ENCODE measurements at places on chromosomes 6 and 20. TPM values are rescaled to one million over a fixed set of nuclear protein-coding genes. Genes with fewer than 3 reads are reported as not detected.

DNA sequence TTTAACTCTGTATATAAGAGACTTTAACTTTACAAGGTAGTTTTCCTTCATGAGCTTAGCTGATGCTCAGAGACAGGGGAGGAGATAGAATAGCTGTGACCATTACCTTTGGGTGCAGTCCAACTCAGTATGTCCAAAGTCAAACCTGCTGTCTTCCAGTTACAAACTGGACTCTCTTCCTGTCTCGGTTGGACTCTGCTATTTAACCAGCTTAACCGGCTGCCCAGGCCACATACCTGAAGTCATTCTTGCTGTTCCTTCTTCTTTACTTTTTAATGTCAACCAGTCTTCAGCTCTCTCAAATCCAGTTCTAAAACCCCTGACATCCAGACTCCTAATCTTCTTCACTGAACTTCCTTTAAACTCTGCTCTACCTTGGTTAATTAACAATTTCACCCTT, 138.3 kb upstream of the TSHZ2 start:
- no peak for DNase-seq

GRCh38 chr20:4109307-4109940, 94.1 kb upstream of the RNF24 start:
- DNase-seq: no peak

The HACE1 gene
- 22.1 TPM for total RNA-seq

The PHACTR1 gene
- 15.4 TPM for total RNA-seq

The PDYN gene
- not detected for total RNA-seq
